ENCODE measurements at places on chromosomes 6 and 20. TPM values are rescaled to one million over a fixed set of nuclear protein-coding genes. Genes with fewer than 3 reads are reported as not detected.

Gene NKAIN4
- total RNA-seq = not detected

GRCh38 chr6:75296811-75297779 is 12.5 kb upstream of the TMEM30A start:
- no peak for DNase-seq

- no peak for DNase-seq
Observed at GRCh38 chr6:72783666-72784065, 161.8 kb downstream of the KCNQ5 start.

DNA sequence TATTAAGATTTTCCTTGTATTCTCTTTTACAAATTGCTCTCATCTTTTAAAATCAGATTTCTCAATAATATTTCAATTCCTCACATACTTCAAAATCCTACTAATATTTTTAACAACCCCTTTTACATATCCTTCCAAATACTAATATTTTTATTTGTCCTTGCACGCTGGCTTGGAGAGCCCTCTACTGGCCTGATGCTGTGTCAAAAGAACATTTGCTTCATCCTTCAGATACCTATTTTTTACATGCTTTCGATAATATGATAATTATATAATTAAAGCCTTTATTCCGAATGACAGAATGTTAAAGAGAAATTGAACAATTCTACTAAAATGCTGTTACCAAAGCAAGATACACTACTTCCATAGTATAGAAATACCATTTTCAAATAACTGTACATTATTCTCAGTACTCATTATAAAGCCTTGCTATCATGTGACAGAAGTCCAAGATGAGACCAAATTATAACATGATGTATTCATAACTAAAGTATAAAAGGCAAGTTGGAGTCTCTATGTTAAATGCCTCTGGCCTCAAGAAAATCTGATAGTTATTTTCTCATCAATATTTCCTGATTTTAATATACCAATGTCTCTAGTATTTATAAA is 39.0 kb upstream of the PLN start:
- no peak for DNase-seq

GRCh38 chr6:75230484-75231325 is 12.9 kb downstream of the COX7A2 start:
- DNase-seq = no peak

GRCh38 chr6:120141601-120142000 is 792.0 kb upstream of the MAN1A1 start:
- DNase-seq = no peak

DNA sequence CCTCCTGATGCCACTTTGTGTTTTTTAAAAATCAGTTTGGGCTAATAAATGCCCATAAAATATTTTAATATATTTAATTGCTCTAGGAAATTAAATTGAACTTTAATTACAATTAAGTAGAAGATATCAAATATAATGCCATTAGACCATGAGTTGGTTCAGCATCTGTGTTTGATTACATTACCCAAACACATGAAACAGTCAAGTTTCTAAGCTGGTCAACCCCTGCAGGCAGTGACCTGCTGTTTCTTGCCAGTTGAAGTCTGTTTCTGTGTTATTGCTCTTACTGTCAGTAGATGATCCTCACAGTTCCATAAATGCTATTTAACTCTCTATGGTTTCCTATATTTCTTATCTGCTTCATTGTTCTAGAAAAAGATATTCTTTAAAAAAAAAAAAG is 9.7 kb upstream of the TENT5A start:
- no peak for DNase-seq

DNA sequence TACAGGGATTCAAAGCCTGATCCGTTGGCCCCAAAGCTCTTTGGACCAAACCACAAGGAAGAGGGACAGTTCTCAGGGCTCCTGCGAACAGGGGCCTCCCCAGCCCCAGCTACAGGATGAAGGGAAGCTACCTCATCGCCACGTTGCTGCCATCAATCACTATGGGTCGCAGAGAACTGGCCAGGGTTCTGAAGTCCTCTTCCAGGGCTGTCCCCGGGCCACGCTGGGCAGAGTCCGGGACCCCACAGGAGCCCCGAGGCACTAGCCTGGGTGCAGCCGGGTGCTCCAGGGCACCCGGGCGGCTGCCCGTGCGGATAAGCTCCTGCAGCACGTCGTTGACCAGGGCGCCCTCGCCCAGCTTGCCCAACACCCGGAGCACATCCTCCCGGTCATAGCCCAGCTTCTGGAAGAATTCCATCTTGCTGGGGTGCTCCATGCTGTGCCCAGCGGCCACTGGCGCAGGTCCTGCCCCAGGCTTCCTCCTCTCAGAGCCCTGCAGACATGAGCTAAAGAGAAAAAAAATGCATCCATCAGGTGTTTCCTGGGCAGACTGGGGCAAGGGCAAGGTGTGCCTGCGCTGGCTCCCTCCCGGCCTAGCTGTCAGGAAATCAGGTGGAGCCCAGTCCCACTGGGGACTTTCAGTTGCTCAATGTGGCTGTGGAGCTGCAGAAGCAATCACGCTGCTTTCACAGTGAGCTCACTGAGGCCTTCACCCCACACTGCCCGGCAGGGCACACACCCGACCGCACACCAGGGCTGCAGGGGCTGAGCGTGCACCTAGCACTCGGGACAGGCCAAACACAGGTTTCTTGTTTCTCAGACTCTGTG is 10.5 kb downstream of the ZC3H12D start:
- no peak for DNase-seq

- no peak for DNase-seq
Observed at GRCh38 chr20:46990596-46991104, 96.0 kb downstream of the EYA2 start.

DNA sequence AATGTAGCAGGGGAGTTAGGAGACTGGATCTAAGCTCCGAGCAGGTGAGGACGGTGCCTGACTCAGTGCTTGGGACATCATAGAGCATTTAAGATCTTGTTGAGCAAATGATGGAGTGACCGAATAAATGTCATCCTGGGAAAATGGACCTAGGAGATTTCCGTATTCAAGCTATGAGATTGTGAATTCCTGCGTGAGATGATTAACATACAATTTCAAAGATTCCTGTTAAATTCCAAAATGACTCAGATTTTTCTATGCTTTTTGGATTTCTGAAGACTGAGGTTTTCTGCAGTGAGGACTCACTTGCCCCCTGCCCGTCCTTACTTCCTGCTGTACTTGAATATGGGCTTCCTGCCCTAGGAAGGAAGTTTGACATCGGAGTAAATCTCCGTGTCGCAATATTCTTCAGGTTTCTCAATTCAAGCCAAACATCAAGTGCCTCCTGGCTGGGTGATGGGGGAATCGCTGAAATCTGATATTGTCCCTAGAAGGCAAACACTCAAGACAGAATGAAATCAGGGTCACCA is 5.2 kb downstream of the SYTL3 start:
- DNase-seq = no peak

GRCh38 chr6:45930420-45931040 is 85.1 kb downstream of the CLIC5 start:
- DNase-seq = peak; percentile 49
